ENCODE measurements at places on chromosomes 16 and 17.
A peak's percentile ranks its signal among the peaks of the same experiment; 100 is the strongest.

DNA sequence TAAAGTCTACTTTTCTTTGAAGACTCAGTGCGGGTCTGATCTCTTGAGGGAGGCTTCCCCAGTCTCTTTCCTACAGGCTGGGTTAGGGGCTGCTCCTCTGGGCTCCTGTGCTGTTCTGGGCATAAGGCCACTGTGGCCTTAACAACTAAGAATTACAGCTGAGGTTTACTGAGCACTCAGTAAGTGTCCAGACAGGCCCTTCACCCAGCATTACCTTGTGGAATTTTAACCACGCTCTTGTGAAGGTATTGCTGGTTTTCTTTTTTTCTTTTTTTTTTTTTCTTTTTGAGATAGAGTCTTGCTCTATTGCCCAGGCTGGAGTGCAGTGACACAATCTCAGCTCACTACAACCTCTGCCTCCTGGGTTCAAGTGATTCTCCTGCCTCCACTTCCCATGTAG, 3.6 kb upstream of the CA4 start:
- no peak for DNase-seq

DNA sequence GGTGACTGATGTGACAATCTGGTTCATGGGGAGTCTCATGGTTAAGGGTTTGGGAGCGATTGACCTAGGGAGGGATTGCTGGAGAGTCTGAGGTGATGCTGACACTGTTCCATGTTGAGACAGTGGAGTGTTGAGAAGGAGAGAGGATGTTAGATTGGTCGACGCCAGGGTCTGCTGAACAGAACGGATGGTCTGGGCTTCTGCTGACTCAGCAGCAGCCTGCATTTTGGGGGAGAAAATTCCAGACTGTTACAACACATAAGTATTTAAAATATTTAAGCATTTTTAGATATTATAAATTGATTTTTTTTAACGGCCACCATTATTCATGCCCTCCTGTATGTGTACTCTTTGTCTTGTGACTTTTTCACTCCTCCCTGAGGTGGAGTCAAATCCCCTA, 107.2 kb downstream of the TOX3 start:
- DNase-seq = no peak

DNA sequence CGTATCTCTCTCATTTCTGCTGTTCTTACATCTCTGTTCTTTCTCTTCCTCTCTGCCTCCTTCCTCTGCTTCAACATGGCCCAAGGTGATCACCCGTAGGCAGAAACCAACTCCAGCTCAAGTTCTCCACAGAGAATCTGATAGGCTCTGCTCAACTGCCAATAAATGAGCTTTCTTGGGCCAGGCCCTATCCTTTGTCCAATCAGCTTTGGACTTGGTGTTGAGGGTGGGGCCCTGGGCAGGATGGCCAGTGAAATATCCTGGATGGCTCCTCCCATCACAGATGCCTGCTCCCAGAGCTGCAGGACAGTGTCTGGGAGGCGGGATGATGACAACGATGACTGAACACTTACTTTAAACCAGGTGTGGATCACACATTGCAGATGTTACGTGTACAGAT, 17.4 kb upstream of the BRD7 start:
- DNase-seq = no peak

DNA sequence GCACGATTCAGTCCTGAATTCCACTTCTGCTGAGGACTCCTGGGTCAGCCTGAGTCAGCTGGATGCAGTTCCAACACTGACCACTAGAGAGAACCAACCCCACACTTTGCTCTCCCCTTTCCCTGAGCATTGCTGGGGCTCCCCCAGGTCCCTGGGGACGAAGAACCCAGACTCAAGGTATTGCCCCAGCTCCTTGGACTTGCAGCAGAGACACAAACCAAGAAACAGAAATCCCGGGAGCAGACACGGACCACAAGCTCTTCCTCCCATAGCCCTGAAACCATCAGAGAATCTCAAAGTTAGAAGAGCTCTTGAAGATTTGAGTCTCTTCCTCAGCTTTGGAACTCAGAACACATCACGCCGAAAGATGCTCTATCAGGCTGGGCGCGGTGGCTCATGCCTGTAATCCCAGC, 678 bp upstream of the GH1 start:
- DNase-seq = peak; percentile 62

- no peak for DNase-seq
These were observed 957.6 kb upstream of the SOX9 start for GRCh38 chr17:71163121-71163812.

DNA sequence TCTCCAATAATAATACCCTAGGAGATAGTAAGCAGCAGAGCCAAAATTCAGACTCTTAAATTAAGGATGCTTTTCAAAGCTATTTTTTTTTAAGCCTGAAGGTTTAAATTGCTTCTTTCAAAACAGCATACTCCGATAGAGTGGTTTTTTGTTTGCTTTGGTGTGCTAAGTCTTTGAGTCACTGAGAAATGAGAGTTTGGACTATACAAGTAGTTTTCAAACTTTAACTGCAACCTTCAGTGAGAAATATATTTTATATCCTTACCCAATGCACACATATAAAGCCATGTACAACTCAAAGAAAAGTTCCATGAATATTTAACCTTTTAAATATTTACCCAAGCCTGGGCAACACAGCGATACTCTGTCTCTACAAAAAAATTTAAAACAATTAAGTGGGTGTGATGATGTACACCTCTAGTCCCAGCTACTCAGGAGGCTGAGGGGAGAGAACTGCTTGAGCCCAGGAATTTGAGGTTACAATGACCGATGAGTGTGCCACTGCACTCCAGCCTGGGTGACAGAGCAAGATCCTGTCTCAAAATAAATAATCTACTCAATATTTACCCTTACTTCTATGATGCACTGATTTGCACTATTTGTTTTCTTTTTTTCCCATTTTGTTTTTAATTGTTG, 19.2 kb downstream of the DCUN1D3 start:
- DNase-seq = no peak

DNA sequence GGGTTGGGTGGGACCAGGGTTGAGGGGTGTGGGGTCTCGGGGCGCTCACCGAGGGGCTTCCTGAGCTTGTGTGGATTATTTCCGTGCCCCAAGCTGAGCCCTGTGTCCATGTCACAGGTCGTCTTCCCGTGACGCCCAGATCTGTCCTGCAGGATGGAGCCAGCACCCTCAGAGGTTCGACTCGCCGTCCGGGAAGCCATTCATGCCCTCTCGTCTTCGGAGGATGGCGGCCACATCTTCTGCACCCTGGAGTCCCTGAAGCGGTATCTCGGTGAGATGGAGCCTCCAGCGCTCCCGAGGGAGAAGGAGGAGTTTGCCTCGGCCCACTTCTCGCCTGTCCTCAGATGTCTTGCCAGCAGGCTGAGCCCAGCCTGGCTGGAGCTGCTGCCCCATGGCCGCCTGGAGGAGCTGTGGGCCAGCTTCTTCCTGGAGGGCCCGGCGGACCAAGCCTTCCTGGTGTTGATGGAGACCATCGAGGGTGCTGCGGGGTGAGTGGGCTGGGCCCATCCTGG, 1.0 kb downstream of the TELO2 start:
- no peak for DNase-seq

DNA sequence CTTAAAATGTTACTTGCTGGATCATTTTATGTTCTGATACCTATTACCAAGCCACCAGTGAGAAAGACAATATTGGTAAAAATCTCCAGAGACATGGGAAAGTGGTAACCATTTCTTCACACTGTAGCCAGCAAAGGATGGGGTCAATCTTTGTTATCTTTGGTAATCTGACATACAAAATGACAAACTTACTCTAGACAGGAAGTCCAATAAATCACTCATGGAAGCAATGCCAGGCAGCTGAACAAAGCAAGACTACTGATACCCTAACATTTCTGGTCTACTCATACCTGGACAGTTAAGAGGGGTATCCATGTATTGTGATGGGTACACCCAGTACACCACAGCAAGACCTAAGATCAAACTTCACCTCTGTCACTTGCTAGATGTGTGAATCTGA, 19.0 kb downstream of the GRB2 start:
- DNase-seq = no peak
